ENCODE measurements at places on chromosomes 12 and 14.

DNA sequence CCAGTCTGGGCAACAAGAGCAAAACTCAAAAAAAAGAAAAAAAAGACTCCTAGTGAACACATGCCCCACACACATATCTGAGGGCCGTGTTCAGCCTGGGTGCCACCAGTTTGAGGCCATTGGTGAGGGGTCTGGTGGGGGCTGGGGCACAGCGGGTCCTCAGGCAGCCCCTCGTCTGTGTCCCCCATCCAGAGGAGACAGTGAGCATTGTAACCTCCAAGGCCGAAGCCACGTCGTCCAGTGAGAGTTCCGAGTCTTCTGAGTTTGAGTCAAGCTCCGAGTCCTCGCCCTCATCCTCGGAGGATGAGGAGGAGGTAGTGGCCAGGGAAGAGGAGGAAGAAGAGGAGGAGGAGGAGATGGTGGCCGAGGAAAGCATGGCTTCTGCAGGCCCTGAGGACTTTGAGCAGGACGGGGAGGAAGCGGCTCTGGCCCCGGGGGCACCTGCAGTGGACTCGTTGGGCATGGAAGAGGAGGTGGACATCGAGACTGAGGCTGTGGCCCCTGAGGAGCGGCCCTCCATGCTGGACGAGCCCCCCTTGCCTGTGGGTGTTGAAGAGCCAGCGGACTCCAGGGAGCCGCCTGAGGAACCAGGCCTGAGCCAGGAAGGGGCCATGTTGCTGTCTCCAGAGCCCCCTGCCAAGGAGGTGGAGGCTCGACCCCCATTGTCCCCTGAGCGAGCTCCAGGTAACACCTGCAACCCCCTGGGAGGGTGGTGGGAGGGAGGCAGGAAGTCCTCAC is 15.6 kb downstream of the SETD1B start:
- no peak for DNase-seq

DNA sequence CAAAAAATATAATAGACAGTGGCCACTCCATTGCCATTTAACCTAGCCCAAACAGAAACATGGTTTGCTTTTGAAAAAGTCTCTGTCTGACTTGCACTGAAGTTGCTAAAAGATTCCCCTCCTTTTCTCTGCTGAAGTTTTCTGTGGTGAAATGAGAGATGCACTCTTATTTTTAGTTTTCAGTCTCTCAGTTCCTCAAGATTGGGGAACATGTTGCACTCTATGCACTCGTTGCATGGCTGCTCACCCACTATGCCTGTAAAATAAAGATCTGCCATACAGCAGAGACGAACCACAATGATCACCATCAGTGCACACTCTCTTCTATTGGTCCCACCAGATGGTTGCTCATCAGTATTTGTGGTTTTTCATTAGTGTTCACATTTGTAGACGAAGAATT is 13.1 kb upstream of the DAAM1 start:
- DNase-seq: no peak

DNA sequence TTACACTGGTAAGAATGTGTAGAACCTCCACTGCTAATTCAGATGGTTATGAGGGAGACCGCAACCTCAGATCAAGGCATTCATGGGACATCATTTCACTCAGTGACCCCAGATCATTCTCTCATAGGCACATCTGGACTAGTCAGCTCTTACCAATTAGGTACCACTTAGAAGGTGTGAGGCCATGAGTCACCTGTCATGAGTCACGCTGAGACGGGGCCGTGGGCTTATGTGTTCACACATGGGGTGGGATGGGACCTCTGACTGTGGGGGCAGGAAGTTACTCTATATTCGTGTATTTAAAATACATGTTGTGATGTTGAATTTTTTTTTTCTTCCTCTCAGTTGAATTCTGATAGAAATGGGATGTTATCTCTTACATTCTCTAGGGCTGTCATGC is 55.9 kb downstream of the CCDC92 start:
- no peak for DNase-seq

DNA sequence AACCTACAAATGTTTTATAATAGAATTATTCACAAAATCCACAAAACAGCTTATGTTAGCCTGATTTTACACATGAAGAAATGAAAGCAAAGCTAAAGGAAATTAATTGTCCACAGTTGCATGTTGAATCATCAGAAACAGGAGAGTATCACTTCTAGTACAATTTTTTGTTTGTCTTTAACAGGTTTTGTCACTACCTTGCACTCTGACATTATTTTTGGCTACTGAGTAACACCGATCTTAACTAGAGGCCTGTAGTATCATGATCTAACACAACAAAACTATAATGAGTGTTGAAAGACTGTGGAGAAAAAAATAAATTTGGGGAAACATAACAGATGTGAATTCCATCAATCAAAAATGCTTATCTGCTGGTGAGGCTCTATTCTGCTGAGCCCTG is 60.1 kb downstream of the TAOK3 start:
- peak; percentile 27 for DNase-seq

DNA sequence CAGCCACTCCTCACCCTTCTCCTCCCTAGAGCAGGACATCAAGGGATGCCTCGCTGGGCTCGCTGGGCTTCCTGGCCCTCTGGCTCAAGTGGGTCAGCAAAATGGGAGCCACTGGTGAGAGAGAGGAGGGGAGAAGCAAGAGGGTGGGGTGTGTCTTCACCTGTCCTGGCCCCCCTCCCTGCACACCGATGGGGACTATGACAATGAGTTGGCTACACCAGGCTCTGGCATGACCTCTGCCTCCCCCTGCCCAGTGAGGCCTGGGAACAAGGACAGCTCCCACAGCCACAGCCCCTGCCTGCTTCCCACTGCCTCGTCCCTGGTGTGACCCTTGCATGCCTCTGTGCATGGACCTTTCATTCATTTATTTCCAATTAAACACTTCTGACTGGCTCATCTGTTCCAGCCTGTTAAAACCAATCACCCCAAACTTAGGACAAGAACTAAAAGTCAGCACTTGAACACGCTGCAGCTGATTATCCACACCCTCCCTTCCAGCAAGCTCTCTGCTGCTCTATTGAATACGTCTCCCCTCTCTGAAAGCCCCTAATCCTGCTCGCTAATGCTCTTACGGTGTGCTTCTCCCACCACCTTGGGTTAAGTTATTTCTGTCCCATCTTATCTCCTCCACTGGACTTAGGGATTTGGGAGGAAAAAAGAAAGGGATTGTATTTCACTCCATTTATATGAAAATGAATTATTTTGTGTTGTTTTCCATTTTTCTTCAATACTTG is 5.8 kb upstream of the PPP2R5C start:
- no peak for DNase-seq

DNA sequence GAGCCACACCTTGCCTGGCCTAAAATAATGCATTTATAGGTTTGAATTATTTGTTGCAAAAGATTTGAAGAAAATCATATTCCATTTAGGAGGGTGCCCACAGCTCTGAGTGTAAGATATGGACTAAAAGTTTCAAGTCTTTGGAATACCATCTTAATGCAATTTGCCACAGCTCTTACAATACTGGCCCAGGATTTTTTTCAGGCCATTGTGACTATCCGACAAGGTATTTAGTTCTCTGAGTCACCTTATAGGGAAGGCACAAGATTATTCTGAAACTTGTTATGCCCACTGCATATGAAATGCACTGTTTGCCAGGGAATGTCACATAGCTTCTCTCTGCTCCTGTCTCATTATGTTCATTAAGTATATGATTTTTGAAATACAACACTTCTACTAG is 29.6 kb upstream of the SLC6A13 start:
- no peak for DNase-seq

DNA sequence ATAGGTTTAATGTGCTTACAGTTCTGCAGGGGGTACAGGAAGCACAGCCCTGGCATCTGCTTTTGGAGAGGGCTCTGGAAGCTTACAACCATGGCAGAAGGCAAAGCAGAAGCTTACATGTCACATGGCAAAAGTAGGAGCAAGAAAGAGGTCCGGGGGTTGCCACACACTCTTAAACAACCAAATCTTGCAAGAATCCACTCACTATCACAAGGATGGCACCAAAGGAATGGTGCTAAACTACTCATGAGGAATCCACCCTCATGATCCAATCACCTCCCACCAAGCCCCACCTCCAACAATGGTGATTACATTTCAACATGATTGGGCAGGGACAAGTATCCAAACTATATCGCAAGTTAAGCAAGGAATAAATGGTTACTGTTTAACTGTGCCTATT is 255.8 kb upstream of the AVPR1A start:
- no peak for DNase-seq

GRCh38 chr14:75138492-75138891 is 11.6 kb upstream of the NEK9 start:
- peak; percentile 75 for DNase-seq

GRCh38 chr12:2543801-2544200 is 251.0 kb upstream of the FKBP4 start:
- DNase-seq: no peak

DNA sequence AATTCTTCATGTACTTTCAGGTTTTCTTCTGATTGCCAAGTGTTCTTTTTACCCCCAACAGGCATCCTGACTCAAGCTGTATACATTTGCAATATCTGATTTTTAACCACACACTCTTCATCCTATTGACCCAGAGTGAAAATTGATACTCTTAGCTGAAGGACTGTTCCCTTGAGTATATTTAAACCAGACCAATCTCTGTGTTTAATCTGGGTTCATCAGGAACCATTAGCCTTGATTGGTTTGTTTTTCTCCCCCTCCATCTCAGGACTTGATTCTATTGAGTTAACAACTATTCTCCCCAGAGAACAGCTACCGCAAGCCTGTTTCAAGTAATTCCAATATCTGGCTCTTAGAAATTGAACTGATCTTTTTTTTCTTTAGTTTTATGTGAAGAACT is 222.3 kb upstream of the NOVA1 start:
- no peak for DNase-seq

DNA sequence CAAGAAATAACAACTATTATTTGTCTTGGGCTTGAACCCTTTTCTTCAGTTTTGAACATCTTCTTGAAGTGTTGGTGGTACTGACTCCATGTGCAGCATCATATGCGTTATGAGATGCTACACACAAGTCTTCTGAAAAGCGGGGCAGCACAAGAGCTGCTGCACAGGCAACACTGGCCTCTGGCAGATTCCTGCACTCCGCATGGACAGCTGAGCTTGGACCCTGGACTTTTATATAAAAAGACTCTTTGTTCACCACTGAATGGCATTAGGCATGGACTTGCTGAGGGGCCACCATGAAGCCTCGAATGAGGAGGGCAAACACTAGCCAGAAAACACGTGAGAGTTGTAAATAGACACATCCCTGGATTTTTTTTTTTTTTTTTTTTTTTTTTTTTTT is 210.8 kb upstream of the NPAS3 start:
- DNase-seq: no peak

- DNase-seq: peak; percentile 40
Measured at GRCh38 chr12:54262403-54262925, 17.5 kb downstream of the CBX5 start.

- DNase-seq: peak; percentile 72
Measured at GRCh38 chr12:112419297-112420133, 768 bp downstream of the PTPN11 start.

- DNase-seq: no peak
Measured at GRCh38 chr14:68651652-68652432, 141.0 kb downstream of the ZFP36L1 start.

DNA sequence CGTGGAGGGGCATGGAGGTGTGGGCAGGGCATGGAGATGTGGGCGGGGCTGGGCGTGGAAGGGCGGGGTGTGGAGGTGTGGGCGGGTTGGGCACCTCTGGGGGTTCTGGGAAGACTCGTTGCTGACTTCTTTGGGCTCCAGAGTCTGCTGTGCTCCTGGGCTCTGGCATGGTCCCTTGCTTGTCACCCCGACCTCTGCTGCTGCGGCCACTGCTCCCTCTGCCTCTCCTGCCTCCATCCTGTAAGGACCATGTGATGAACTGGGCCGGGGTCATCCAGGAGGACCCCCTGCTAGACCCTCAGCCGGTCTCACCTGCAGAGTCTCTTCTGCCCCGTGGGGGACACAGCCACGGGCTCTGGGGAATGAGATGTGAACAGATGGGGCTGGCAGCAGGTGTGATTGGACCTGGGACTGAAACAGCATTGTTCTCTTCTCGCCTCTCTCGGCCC is 15.3 kb downstream of the NOC4L start:
- DNase-seq: no peak

DNA sequence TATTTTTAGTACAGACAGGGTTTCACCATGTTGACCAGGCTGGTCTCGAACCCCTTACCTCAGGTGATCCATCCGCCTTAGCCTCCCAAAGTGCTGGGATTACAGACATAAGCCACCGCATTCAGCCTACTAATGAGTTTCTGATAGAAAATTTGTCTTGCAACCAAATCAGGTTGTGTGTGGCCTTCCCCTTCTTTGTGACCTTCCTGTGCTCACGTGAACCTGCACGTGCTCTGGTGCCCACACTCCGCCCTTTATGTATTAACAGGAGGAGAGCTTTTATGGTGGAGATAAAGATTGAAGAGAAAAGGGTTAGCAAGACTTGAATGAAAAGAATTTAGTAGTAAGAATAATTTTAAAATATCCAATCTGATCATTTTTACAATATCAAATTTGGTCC is 343.5 kb upstream of the TMEM132C start:
- DNase-seq: no peak

GRCh38 chr14:24297190-24297964 is 2.2 kb downstream of the DHRS1 start:
- peak; percentile 27 for DNase-seq

DNA sequence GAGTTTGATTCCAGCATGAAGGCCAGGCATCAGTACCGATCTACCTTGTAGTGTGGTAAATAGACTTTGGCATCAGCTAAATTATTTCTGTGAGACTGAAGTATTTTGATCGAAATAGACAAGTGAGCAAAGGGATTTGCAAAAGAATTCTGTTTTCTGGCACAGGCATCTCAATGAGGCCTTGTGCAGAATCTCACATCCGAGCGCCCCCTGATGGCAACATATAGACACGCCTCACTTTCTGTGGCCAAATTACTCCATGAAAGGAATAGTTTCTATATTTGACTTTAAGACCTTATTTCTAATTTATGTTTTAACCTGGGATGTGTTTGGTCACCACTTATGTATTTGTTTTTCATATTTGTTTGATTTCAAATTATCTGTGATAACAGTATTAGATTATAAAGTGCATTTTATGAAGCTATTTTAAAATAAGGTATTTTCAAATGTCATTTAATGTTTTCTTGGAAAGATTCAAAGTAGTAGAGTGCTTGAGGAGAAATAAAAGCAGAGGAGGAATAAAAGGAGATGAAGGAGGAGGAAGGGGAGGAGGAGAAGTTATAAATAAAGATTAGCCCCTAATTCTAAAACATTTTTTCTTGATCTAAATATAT is 731.9 kb downstream of the NRXN3 start:
- DNase-seq: peak; percentile 40

DNA sequence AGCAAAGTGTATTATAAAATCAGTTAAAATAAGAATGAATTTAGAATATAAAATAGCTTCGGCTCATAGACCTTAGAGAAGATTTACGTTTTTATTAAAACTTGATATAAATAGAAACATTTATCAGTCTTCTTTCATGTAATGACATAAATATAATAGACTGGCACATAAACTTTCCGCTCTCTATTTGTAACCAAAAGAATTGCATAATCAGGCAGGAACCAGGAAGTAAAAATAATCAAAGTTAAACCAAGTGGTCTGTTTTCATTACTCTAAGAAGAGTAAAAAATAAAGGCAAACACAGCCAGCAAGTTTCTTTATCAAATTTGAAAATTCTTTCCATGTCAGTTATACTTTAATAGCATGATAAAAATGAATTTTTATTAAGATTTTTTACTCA is 46.3 kb upstream of the ATP2A2 start:
- DNase-seq: peak; percentile 70
